ENCODE measurements at places on chromosomes 12 and 14. TPM values are rescaled to one million over a fixed set of nuclear protein-coding genes. Genes with fewer than 3 reads are reported as not detected.

USP44 gene
- total RNA-seq: 2.6 TPM

ADAMTS20 gene
- total RNA-seq: not detected

LRRK2 gene
- total RNA-seq: 8.5 TPM

SPTB gene
- 0.57 TPM for total RNA-seq

HVCN1 gene
- total RNA-seq: 1.3 TPM

HDAC7 gene
- total RNA-seq: 47.9 TPM

DNA sequence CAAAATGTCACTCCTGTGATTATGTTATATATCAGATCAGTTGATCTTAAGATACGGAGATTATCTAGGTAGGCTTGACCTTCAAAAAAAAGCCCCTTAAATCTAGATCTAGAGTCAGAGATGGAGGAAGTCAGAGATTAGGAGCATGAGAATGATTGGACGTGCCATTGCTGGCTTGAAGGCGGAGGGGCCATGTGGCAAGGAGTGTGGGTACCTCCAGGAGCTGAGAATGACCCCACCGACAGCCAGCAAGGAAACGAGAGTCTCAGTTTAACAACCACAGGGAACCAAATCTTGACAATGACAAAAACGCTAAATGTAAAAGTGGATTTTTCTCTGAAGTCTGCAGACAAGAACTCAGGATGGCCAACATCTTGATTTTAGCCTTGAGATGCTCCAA is 32.5 kb upstream of the MANSC4 start:
- H3K4me1 ChIP-seq: no peaks in the 10 kb centered on the region
- no peak for DNase-seq
- H3K27me3 ChIP-seq: no peaks in the 10 kb centered on the region
- H3K27ac ChIP-seq: no peak overlapping the region
- no peak overlapping the region for H3K4me3 ChIP-seq

DNA sequence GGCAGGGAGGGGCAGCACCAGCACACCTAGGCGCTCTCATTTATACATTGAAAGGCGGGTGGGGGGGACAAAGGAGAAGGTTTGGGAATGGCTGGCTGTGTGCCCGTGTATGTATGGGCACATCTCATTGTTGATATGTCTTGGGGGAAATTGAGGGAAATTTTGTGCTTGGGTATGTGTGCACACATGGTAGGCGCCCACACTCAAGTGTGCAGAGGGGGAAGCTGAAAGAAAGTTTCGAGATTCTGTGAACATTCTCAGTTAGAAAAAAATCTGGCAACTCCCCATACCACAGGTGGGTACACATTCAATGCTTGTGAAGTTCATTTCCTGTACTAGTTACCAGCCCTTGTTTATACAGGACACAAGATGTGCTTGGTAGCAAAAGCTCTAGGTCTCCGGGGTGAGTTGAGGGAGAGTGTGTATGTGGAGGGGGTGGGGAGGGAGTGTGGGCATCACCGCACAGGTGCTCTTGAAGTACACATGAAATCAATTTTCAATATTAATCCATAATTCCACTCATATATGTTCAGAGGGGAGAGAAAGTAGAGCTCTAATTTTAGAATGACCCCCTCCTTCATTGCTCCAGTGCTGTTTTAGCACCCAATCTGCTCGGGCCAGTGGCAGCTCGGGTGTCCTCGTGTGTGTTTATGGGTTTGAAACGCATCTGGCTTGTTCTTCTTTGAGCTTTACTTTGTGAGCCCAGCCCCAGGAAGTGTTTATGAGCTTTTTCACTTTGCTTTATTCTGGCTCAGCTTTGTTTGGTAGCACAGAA is 286.0 kb downstream of the ZFP36L1 start:
- H3K27me3 ChIP-seq: no peaks in the 10 kb centered on the region
- DNase-seq: no peak
- peaks cover 53% of the 10 kb centered on the region for H3K4me1 ChIP-seq
- H3K4me3 ChIP-seq: no peak overlapping the region
- H3K27ac ChIP-seq: peak overlapping the region; percentile 83

DNA sequence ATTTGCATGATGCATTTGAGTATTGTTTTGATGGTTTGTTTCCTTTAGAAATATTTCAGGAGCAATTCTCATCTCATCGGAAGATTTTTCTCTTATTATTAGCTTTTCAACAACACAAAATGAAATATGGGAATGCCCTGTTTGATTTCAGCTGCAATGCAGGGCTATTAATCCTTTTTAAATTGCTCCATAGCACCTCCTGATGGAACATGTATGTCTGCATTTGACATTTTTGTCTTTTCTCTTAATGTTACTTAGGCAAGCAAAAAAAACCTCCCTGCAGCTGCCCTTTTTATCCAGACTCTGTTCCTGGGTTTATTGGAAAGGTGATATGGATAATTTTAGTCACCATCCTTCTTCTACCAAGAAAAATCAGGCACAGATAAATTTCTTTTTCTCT is 895.8 kb downstream of the RPS29 start:
- H3K4me3 ChIP-seq: no peak overlapping the region
- no peaks in the 10 kb centered on the region for H3K36me3 ChIP-seq
- no peaks in the 10 kb centered on the region for H3K4me1 ChIP-seq
- no peaks in the 10 kb centered on the region for H3K27me3 ChIP-seq

- H3K27ac ChIP-seq: no peak overlapping the region
- no peaks in the 10 kb centered on the region for H3K36me3 ChIP-seq
- peaks cover under 1% of the 10 kb centered on the region for H3K27me3 ChIP-seq
- DNase-seq: peak; percentile 37
- H3K4me3 ChIP-seq: no peak overlapping the region
Measured at GRCh38 chr14:101113108-101113612, 209.6 kb upstream of the RTL1 start.

DNA sequence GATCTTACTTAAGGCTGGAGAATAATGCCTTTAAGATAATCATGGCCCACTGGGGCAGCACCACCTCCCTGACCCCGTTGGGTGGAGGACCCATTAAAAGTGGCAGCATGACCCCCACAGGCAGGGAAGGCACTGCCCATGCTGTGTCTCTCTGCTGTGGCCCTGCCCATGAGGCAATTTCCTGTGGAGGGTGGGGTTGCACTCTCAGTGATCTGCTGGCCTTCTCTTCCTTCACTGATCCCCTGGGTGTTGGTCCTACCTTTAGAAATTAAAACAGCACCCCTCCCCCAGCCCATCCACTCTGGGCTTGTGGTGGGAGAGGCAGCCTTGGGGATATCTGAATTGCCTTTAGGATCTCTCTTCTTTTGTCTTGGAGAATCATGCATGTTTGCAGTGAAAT is 17.3 kb downstream of the KLRK1 start:
- no peak overlapping the region for H3K4me3 ChIP-seq

DNA sequence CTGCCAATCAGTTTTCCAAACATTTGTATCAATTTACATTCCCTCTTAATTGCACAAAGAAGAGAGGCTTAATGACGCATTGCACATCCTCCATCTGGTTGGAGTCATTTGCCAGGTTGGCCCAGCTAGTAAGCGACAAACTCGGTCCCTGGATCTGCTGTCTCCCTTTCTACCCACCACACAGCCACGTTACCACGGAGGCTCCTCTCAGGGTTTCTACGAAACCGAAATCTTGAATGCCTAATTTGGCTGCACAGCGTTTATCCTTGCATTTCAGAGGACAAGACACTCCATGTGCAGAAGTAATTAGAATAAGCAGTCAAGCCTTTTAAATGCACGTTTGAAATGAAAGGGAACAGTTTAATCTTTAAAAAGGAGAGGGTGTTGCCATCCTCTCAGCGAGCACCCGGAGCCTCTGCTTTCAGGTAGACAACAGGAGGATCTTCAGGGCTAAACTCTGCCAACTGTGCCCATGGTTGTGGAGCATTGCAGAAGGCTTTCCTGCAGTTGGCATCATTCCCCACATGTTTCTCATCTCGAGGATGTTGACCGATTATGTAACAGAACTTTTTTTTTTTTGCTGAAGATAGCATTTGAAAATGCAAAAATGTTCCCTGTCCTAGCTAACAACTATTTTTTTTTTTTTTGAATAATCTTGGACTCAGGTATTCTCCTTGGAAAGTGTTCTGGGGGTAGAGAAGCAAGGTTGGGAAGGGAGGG is 37.8 kb downstream of the SLC24A4 start:
- peaks cover 4% of the 10 kb centered on the region for H3K4me1 ChIP-seq
- H3K36me3 ChIP-seq: no peaks in the 10 kb centered on the region
- no peak for DNase-seq
- H3K27me3 ChIP-seq: peaks cover 21% of the 10 kb centered on the region

DNA sequence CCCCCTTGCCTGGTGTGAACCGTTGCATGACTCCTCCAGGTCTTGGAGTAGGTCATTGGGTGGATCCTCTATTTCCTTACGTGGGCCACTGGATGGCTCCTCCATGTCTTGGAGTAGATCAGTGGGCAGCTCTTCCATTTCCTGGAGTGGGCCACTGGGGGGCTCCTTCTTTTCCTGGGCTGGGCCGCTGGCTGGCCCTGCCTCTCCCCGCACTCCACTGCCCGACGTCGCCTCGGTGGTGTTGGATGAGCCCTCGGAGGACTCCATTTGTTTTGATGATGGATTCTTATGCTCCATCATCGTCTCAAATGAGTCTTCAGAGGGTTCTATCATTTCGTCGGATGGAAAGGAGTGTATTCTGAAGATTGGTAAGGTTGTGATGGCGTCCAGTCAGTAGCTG is 19.1 kb downstream of the RTL1 start:
- DNase-seq: no peak
- peaks cover 4% of the 10 kb centered on the region for H3K27me3 ChIP-seq
- H3K27ac ChIP-seq: no peak overlapping the region
- peaks cover 14% of the 10 kb centered on the region for H3K4me1 ChIP-seq

GRCh38 chr14:59849411-59850130 is 21.0 kb downstream of the RTN1 start:
- no peaks in the 10 kb centered on the region for H3K36me3 ChIP-seq
- no peaks in the 10 kb centered on the region for H3K4me1 ChIP-seq
- no peak overlapping the region for H3K4me3 ChIP-seq

- no peak overlapping the region for H3K4me3 ChIP-seq
- no peak overlapping the region for H3K27ac ChIP-seq
- H3K36me3 ChIP-seq: no peaks in the 10 kb centered on the region
- DNase-seq: no peak
- H3K27me3 ChIP-seq: peaks cover 7% of the 10 kb centered on the region
- H3K4me1 ChIP-seq: no peaks in the 10 kb centered on the region
Measured at GRCh38 chr12:71973687-71974086, 35.0 kb downstream of the TPH2 start.

DNA sequence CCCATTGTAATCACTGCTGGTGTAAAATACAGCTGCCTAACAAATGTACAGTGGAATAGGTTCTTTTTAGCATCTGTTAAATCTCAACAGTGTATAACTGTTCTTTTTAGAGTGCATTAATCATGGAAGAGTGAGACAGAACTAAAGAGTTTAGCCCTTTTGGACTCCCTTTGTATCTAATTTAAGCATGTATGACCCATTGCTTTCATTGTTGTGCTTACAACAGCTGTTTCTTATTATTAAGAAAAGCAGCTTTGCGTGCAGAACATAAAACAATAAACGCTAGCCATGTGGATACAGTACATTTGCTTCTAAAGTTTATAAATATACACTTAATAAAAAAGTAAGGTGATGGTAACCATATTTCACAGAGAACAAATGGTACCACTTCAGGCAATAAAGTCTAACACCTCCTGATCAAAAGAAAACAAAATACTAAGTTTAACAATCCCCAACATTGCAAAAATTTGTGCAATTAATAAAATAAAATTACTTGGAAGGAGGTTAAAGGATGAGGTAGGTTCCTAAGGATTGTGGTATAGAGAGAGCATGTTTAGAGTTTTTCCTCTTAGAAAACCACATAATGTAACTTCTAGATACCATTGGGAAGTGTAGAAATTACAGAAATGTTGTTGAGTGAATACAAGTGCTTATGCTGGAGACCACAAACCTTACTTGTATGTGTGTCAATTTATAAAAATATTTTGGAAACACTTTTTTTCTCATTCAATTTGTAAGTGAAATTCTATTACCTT is 448.7 kb downstream of the SLC6A15 start:
- H3K4me3 ChIP-seq: no peak overlapping the region
- DNase-seq: no peak
- no peaks in the 10 kb centered on the region for H3K27me3 ChIP-seq
- no peaks in the 10 kb centered on the region for H3K36me3 ChIP-seq
- H3K4me1 ChIP-seq: no peaks in the 10 kb centered on the region

DNA sequence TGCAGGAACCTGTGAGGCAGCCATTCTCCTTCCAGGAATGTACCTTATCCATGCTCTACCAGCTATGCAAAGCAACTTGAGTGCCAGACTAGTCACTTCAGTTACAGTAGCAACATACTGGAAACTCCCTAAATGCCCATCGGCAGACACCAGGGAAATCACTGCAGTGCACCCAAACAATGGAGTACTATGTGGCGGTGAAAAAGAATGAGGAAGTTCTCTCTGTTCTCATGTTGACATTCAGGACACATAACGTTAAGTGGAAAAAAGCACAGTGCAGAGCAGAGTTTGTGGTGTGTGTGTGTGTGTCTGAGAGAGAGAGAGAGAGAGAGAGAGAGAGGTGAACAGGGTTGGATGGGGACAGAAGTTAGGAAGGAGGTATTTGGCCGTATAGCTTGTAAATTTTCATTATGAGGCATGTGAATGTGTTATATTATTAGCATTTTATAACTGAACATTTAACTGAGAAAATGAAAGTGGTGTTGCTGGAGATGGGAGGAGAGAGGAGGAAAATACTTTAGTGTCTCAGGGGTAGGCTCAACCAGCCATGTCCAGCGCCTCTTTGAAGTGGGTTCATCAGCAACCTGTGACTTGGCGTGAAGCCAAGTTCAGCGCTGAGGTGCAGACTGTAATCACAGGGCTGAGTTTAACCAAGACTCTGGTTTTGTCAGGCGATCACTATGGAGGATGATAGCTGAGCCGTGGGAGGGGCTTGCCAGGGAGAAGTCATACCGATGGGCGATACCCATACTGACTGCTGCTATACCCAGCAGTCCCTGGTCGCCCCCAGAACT is 17.3 kb downstream of the TNFAIP2 start:
- H3K27ac ChIP-seq: no peak overlapping the region
- H3K27me3 ChIP-seq: no peaks in the 10 kb centered on the region
- peaks cover 39% of the 10 kb centered on the region for H3K4me1 ChIP-seq
- H3K36me3 ChIP-seq: peaks cover 6% of the 10 kb centered on the region
- no peak overlapping the region for H3K4me3 ChIP-seq

DNA sequence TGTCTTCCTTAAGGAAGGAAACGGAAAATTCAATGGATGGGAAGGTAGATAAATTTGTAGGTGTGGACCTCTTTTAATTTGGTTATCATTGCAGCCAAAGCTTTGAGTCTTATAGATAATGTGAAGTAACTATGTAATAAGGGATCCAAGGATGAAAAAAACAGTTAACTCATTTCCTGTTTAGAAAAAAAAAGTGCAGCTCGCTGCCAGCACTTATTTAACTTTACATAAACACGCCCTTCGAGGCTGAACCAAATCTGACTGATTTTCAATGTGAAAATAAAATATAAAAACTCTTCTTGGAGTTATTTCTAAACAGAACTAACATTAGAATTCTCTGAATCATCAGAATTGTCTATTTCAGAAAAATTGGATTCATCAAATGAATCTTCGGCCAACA is 7.0 kb downstream of the NUBPL start:
- no peaks in the 10 kb centered on the region for H3K27me3 ChIP-seq
- H3K36me3 ChIP-seq: no peaks in the 10 kb centered on the region
- no peak overlapping the region for H3K27ac ChIP-seq
- no peak for DNase-seq

- no peaks in the 10 kb centered on the region for H3K27me3 ChIP-seq
- peaks cover 70% of the 10 kb centered on the region for H3K36me3 ChIP-seq
- no peak for DNase-seq
- peaks cover 3% of the 10 kb centered on the region for H3K4me1 ChIP-seq
Measured at GRCh38 chr12:71639341-71639760, 24.3 kb downstream of the ZFC3H1 start.

Measured in suprapubic skin (tissue), 4 donors.